ENCODE measurements at places on chromosomes 5 and 9.

DNA sequence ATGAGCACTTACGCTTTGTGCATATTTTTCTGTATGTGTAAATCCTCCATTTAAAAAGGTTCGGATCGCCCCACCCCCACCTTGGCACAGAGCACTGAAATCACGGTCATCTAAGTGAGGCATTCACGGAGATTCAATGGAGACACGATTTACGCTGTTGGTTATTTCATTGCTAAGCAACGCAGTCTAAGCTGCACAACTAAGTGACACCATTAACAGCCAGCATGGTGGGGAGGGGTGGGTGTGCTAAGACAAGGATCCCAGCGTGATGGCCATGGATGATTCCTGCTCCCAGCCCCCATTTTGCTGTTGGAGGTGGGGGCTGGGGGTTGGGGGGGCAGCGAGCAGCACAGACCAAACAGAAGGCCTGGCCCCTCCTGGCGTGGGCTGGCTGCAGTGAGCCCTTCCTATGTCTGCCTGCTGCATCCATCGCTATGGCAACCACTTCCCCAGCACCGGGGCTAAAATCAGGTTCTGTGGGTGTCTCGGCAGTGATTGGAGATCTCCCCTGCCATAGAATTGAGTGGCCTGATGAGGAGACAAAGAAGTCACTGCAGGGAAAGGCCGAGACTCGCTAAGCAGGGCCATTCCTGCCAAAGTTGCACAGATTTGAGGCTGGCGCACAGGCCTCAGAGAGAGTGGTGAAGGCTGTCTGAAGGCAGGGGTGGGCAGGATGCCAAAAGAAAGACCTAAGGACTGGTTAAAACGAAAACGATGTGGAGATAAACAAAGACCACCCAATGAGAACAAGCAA lies 14.3 kb upstream of the MARCHF6 start:
- DNase-seq: no peak

DNA sequence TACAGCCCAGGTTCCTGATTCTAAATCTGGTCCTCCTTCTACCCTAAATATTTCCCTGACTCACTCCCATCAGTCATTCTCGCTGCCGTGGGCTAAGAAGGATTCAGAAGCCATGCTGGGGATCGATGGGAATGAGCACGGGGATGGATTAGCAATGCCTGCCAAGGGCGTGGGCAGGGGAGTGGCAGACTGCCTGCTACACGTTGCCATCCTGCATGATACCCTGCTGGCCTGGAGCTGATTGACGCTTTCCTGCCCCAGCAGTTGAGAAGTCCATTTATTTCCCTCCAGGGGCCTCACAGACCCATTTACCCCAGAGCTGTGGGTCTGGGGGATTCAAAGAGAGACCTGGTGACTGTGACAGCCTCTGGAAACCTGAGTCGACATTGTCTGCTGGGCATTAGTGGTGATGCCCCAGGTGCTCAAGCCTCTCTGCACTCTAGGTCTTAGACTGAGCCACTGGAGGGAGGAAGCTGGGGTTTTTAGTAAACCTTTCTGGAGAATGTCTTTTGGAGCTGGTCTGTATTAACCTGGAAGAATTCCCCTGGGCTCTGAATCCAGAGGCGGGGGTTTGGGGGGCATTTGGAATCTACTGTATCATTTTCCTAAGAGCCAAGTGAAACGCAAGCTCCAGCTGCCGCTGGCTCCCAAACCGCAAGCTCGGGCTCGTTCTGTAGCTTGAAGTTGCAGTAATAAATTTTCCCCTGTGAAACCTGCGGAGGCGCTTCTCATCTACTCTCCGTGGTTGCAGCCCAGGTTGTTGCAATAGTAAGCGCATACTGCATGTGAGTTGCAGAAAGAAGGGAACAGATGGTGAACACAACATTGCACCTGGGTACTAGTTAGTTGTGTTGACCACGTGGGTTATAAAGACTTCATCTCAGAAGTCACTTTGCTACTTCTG lies 76.3 kb upstream of the RAPGEF1 start:
- DNase-seq: no peak

DNA sequence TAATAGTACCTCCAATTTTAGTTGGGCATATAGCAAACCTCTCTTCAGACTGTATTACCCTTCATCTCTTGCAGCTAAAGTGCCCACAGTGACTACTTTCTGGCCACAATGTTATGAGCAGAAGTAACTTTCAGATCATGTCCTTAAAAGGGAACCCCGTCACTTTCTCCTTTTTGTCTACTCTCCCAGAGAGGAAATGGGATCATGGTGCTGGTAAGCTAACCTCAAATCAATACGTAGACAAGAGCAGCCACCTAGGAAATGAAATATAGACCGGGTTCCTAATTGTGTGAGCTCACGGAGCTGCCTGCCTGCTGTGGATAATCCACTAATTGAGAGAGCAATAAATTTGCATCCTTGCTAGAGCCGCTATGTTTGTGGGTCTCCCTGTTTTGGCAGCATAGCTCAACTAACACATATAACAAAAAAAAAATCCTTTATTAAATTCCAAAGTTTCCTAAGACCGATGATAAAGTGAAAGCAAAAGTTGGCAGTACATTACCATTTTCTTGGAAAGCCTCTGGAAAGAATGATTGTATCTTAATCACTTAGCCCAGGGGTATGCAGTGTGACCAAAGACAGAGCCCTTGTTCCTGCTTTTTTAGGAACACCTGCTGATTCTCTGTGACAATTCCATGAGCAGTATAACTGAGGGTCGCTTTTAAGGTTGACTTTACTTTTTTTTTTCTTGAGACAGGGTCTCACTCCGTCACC lies 5.6 kb upstream of the IL7R start:
- DNase-seq: no peak

DNA sequence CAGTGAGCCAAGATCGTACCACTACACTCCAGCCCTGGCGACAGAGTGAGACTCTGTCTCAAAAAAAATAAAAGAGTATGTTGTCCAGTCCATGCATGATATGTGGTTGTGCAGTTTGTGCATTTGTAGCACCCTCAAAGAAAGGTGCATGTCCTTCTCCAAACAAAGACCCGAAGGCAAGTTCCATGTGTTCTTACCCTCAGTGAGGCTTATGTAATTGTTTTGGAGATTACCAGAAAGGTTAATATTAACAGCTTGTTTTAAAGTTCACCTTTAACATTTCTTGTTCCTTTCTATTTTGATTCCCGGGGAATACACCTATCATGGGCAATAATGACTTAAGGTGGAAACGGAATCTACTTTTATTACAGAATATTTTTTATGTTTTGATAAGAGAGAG lies 22.3 kb downstream of the KIAA1191 start:
- DNase-seq: no peak

DNA sequence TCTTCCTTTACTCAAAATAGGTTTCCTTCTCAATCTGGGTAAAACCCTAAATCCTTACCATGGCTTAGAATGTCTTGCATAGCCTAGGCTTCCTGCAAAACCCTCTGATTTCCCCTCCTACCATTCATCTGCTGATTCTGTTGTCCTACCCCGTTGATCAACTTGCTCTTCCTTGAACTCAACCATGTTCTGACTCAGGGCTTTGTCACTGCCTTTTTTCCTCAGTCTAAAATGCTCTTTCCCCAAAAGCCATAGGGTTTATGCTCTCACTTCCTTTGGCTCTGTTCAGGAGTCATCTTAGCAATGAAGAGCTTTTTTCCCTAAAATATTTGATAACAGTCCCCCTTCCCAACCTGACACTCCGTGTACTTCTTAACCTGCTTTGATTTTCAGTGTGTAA lies 79.4 kb upstream of the IZUMO3 start:
- no peak for DNase-seq

DNA sequence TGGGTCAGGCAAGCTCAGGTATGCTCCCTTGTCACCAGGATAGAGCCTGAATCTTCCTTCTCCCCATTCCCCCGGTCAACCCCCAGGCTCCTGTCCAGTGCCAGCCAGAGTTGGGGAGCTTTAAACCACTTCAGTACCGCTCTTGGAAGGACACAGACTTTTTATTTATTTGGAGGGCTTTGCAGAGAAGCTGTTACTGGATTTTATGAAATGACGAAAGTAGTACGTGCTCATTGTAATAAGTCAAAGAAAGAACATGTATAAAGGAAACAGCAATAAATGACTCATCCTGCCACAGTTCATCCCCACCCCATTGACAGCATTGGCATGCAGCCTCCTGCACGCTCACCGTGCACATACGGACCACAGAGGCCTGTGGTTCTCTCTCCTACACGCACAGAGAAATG lies 230.3 kb downstream of the AUH start:
- no peak for DNase-seq

GRCh38 chr5:25119650-25120049 lies 474.9 kb upstream of the CDH10 start:
- no peak for DNase-seq

DNA sequence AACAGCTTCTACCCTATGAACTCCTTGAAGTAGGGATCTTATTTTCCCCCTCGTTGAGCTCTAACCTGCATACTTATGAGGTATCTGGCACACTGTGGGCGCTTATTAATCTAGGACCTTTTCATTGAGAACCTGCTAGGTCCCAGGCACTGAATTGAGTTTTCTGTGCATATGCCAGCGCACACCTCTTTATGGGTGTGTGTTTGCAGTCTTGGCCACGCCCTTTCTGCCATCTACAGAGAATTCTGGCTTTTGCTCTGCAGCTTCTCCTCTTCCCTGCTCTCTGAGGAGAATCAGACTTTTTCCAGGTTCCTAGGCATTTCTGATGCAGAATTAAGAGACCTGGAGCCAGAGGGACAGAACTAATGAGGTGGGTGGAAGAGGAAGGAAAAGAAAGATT lies 25.4 kb upstream of the SSBP2 start:
- DNase-seq: no peak

DNA sequence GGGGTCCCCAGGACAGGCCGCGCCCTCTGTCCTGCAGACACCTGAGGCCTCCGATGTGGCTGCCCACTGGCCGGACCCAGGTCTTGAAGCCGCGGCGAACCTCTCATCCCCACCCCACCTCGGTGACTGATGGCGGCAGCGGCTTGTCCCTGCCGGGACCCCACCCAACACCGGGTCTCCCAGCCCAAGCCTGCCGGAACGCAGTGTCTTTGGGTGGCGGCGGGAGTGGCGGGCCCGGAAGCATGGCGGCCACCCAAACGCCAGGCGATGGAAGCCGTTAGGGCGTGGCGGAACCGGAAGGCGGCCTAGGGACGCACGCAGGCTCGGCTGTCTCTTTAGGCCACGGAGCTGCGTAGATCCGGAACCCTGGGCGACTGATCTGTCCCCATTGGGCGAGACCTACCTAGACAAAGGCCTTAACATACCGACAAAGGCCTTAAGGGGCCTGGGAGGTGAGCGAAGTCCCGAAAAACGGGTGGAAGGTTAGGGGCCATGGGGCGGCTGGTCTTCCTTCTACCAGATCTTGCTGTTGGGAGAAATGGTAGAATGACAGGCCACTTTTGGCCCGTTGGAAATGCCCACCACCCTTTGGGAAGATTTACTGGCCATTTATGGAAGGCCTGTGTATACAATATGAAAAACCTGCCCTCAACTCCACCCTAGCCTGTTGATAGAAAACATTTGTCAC lies 94.6 kb upstream of the SMC2 start:
- no peak for DNase-seq

DNA sequence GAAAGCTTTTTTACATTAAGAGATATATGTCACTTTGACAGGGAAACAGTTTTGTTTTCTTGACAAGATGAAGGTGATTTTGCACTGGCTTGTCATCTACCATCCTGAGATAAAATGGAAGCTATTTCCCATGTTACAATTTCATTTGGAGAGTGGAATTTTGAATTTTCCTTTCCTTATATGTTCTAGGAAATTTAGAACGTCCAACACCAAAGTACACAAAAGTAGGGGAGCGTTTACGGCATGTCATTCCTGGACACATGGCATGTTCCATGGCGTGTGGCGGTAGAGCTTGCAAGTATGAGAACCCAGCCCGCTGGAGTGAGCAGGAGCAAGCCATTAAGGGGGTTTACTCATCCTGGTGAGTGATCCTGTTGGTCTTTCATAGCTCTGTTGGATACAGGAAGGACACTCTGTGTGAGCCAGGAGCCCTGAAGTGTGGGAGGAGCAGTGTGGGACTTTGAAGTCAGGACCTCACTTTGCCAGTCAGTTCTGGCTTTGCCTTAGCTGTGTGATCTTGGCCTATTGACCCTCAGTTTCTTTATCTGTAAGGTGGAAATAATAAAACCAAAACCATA lies 887 bp downstream of the PTPDC1 start:
- DNase-seq: no peak

DNA sequence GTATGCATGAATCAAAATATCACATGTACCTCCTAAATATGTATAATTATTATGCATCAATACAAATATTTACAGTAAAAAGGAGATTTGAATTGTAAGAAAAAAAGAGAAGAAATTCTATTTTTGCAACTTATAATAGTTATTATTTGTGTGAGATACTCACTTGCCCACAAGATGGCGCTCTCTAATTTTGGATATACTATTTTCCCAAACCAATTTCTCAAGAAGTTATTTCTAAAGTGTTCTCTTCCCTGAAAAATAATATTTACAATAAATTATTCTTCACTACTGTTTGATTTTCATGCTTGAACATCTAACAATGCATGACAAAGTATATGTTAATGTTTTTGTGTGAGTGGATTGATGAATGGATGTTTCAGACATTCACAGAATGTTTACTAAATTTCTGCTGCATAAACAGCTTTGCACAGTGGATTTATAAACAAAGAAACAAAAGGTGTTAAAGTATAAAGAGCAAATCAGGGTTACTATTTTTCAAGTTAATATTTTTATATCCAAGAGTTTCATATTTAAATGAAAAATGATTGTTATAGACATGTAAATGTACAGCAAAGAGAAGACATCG lies 503.4 kb downstream of the PDE4D start:
- no peak for DNase-seq

- DNase-seq: no peak
Measured at GRCh38 chr5:111795142-111795541, 38.1 kb upstream of the NREP start.

GRCh38 chr5:65198456-65199120 lies 283.1 kb downstream of the ADAMTS6 start:
- no peak for DNase-seq

DNA sequence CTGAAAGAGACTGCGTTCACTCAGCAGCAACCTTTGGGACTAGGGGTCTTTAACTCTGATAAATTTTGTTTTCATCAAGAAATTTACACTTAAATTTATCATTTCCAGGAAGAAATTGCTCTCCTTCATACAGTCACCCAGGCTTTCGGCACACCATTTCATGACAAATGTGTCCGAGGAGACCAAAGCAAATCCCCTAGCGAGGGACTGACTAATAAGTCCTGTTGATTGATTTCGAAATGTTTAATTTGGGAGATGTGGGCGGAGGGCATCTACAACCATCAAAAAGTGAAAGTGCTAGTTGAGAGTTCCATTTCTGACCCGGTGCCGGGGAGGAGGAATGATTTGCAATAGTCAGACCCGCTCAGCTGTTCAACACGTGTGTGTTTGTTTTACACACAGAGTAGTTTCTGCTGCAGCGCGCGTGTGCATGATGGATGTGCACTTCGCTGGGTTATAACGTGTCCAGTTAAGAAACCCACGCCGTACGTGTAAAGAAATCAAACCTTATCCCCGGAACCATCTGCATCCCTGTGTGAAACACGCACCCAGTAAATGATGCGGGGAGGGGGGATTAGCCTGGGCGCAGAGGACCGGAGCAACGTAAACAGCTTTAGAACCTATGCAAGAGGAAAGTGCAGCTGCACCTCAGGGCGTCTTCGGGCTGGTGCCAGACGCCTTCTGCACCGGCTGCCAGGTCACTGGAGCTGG lies 845 bp upstream of the NR4A3 start:
- DNase-seq: no peak

- DNase-seq: no peak
Measured at GRCh38 chr5:14035859-14036503, 91.5 kb upstream of the DNAH5 start.

Measured in stimulated activated CD8-positive, alpha-beta memory T cell treated with anti-CD3 and anti-CD28 coated beads, Interleukin-4, amount 100 ng/mL, for 1 hour (primary cell).